ENCODE measurements at places on chromosomes 16 and 17. TPM values are rescaled to one million over a fixed set of nuclear protein-coding genes. Genes with fewer than 3 reads are reported as not detected.

C16orf96 gene
- polyA plus RNA-seq: 0.43 TPM

KRT9 gene
- polyA plus RNA-seq: not detected

GHDC gene
- polyA plus RNA-seq: 11.4 TPM

- no peak for DNase-seq
These were observed 4.4 kb downstream of the CYBA start for GRCh38 chr16:88646345-88647034.

DNA sequence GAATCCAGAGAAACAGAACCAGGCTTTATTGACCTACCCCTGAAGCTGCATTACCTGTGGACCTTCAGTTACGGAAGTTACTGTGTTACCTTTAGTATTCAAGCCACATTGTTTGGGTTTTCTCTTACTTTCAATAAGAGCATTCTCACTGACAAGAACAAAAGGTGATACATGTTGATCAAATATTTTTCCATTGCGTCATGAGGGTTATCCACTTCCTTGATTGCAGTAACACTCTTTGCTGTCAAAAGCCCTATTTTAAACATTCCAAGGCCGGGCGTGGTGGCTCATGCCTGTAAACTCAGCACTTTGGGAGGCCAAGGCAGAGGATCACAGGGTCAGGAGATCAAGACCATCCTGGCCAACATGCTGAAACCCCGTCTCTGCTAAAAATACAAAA lies 28.6 kb upstream of the PAFAH1B1 start:
- DNase-seq: no peak
